ENCODE measurements at places on chromosomes 6 and 20.

GRCh38 chr6:159445351-159445750 is 247.7 kb downstream of the SOD2 start:
- DNase-seq = no peak

- DNase-seq = peak; percentile 41
Measured at GRCh38 chr6:163955096-163955495, 540.6 kb downstream of the QKI start.

- no peak for DNase-seq
Measured at GRCh38 chr6:101146389-101146788, 247.1 kb upstream of the GRIK2 start.

DNA sequence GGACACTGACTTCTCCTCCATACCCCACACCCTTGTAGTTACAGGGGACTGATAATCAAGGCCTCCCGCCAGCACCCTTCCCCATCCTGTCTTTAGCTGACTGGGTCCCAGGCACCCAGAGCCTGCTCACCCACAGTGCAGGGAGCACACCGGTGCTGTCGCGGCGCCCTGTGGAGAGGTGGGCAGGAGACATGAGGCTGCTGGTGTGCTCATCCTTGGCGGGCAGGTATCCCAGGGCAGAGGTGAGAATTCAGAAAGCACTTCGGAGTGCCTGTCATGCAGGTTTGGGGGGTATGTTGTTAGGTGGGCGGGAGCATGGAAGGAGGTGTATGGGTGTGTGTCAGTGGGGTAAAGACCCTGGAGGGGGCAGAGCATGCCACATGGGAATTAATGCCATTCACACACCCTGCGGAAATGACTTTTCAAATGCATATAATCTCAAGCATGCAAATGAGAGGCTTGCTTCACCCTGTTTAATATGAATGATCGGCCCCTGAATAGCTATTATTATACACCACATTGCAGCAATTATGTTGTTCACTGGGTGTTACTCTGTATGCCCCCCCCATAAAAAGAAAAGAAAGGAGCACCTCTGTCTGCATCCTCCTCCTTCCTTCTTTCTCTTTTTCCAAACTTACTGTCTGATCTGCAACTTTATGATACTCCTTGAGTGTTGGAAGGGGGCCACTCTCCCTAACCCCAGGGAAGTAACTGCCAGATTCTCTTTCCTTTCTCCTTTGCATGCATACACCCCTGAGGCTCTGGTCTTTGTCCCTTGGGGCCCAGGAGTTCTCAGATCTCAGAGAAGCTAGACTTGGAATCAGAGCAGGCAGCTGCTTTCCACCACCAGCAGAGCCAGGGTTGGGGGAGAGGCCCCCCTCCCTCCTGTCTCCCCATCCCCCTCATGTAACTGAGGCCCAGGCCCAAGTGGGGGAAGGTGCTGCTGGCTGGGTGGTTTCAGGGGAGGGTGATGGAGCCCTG is 16.0 kb downstream of the FOXP4 start:
- DNase-seq = no peak

DNA sequence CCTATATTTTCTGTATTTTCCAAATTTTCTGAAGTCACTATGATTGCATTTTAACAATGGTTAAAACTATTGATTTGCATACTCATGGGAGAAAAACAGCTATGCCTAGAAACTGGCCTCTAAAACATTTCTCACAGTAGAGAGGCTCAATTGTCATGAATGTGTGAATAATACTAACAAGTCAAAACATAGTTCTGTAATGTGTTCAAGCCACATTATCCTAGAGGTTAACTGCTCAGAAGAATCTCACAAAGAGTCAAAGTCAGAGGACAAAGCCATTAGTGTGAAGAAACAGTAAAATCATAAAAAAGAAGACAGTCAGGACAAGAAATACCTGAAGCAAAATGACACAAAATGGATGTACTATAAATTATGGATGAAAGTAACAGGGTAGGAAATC is 12.5 kb upstream of the ALDH8A1 start:
- DNase-seq = no peak

DNA sequence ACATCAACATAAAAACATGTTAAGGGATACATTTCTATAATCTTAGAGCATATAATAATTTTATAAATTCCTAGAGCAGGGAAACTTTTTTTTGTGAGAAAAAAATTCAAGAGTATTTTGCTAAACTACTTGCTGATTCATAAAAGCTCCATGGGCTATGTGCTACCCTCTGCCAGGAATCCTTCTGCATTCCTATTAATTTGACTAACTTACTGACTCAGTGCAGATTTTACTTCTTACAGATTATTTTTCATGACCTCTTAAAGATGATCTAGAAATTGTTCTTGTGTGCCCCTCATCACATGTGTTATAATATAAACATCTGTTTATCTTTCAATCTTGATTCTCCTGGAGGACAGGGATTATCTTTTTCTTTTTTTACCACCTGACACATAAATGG is 5.7 kb downstream of the VTA1 start:
- DNase-seq = peak; percentile 39

DNA sequence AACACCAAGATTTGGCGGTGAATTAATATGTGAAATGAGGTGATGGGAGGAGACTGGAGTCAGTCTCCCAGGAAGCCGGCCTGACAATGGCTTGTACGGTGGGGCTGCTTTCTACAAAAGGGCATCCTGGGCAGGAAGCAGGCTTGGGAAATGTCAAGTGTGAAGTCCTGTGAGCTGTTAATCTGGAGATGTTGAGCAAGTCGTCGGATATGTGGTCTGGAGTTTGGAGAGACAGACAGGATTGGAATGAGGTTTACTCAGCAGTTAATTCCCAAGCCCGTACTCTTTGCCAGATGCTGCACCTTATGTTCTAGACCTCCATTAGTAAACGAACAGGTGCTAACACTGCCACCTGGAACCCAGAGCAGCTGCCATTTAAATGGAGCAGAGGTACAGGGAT is 107.7 kb upstream of the FOXC1 start:
- peak; percentile 66 for DNase-seq

- no peak for DNase-seq
Measured at GRCh38 chr6:69801225-69801624, 4.4 kb upstream of the LMBRD1 start.

GRCh38 chr6:77474973-77475372 is 11.7 kb upstream of the HTR1B start:
- DNase-seq = no peak

DNA sequence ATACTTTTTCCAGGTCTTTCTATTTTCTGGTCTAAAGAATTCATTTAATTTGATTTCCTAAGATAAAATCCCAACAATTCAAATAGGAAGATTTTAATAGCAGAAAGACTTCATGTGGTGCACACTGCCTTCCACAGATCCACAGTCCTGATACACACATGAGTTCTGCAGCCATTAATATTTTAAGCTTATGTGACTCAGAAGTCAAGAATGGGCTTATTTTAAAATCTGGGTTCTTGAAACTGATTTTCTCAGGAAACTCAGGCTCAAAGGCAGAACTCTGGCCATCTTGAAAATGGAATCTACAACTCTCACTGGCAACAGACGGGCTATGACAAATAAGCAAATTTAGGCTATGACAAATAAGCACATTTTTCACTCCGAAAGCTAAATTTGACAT is 88.2 kb downstream of the COL12A1 start:
- no peak for DNase-seq

- no peak for DNase-seq
Measured at GRCh38 chr6:34617231-34617630, 61.1 kb upstream of the SPDEF start.

- no peak for DNase-seq
Measured at GRCh38 chr6:100078509-100078908, 84.5 kb upstream of the MCHR2 start.

DNA sequence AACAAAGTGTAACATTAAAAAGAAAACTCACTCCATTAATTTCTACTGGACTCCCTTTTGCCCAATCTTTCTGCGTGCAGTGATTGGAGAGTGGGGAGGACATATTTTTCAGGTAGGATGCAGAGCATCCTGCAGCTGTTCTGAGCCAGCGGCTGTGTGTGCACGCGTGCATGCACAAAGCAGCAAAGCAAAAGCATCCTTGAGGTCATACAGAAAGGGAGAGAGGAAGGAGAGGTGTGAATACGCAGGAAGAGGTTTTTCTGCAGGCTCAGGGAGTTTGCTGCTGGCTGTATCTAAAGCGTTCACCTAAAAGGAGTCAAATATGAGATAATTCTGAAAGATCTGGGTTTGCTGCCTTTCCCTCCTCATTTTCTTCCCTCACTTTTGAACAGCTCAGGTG is 108.4 kb downstream of the HUS1B start:
- DNase-seq = no peak

DNA sequence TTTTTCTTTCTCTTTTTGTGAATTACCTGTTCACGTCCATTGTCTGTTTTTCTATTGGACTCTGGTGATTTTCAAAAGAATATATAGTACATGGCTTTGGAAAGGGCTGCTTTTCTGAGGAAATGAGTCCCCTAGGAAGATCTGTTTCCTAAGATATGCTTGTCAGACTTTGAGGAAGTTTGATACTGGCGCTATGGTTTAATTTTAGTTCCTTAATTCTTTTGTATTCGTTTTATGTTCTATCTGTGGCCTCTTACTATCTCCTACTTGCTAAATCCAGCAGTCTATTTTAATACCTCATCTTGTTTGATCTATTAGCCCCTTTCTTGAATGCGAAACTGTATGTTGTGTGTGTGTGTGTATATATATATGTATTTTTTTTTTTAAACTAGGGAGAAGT is 101.9 kb downstream of the LIN28B start:
- no peak for DNase-seq

GRCh38 chr20:38098952-38099351 is 65.4 kb downstream of the RPRD1B start:
- DNase-seq = no peak

- DNase-seq = no peak
Measured at GRCh38 chr20:58233881-58234528, 5.6 kb upstream of the ANKRD60 start.

- DNase-seq = no peak
Measured at GRCh38 chr6:124822204-124822613, 140.0 kb upstream of the RNF217 start.

GRCh38 chr20:40961686-40962640 is 66.7 kb upstream of the TOP1 start:
- no peak for DNase-seq

- no peak for DNase-seq
Measured at GRCh38 chr6:28345201-28345600, 4.5 kb upstream of the ZKSCAN3 start.

- no peak for DNase-seq
Measured at GRCh38 chr20:58072695-58073671, 155.5 kb downstream of the ANKRD60 start.

DNA sequence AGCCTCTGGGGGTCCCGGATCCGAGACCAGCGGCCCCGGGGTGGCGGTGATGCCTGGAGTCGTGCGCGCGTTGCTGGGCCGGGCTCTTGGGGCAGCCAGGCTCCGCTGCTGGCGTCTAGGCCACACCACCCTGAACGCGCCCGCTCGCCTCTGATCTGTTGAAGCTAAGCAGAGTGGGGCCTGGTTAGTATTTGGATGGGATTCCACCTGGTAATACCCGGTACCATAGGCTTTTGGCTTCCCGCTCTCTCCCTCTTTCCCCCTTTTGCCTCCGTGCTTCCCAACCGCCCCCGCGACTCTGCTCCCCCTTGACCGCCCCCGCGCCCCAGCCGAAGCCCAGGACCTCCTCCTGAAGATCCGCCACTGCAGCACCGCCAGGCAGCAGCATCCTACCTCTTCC is 1383.5 kb upstream of the DEFB115 start:
- no peak for DNase-seq

DNA sequence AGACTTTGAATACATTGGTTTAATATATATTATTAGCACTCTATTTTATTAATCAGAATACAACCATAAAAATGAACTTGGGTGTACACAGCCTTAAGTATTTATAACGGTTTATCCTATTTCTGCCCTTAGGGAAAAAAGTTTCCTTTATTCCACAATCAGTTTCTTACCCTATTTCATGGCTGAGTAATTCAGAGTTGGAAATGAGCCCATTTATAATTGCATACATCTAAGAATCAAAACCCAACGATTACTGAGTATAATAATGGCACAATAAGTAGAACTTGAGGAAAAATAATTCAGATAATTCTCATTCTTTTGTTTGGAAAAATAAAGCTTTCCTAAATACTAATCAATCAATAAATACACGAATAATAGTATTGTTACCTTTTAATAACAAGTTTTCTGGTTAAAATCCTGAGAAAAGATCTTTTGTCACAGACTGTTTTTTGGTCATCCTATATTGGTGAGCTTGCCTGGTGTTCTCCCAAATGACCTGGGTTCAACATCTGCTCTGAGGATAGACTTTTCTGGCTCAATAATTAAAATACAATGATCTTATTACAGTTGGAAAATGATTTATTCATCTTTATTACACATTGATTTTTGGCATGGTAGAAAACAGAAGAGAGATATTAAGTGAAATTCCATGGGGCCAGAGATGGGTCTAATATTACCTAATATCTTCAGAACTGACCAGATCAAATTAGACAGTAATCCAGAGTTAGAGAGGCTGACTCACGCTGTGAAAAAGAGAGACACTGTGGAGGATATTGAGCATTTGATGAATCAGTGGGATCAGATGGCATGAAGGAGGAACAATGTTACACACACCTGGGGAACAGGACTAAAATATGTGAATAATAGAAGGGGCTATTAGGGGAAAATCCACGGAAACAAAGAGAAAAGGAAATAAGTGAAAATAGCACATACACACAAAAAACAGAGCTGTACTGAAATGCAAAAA is 162.1 kb upstream of the TBX18 start:
- DNase-seq = no peak

- DNase-seq = no peak
Measured at GRCh38 chr20:58647162-58647795, 3.8 kb upstream of the STX16 start.

- no peak for DNase-seq
Measured at GRCh38 chr6:15929685-15930084, 199.2 kb upstream of the MYLIP start.

GRCh38 chr6:132937466-132937906 is 123.1 kb downstream of the RPS12 start:
- no peak for DNase-seq

GRCh38 chr6:108763931-108764579 is 84.2 kb upstream of the ARMC2 start:
- DNase-seq = no peak

DNA sequence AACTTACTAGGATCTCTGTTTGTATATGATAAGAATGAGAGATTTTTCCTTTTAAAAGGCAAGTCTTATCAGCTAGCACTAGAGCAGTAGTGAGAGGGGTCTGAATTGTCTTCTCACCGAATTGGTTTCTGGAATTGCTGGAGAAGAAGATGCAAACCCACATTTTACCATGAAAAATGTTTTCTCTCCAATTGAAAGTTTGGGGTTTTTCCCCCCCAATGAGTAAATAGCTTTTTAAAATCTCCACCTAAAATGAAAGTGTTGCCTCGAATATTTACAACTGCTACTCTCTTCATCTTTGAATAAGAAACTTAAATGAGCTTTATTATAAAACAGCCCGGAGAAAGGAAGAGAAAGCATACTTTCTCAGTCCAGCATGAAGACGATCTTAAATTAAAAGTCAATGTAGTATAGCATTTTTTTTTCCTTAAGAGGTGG is 1.8 kb downstream of the TCF21 start:
- no peak for DNase-seq

Measured in AG09309 (cell line).